ENCODE measurements at places on chromosomes 13 and 19. TPM values are rescaled to one million over a fixed set of nuclear protein-coding genes. Genes with fewer than 3 reads are reported as not detected.

CEACAM6 gene
- polyA plus RNA-seq: not detected

DNA sequence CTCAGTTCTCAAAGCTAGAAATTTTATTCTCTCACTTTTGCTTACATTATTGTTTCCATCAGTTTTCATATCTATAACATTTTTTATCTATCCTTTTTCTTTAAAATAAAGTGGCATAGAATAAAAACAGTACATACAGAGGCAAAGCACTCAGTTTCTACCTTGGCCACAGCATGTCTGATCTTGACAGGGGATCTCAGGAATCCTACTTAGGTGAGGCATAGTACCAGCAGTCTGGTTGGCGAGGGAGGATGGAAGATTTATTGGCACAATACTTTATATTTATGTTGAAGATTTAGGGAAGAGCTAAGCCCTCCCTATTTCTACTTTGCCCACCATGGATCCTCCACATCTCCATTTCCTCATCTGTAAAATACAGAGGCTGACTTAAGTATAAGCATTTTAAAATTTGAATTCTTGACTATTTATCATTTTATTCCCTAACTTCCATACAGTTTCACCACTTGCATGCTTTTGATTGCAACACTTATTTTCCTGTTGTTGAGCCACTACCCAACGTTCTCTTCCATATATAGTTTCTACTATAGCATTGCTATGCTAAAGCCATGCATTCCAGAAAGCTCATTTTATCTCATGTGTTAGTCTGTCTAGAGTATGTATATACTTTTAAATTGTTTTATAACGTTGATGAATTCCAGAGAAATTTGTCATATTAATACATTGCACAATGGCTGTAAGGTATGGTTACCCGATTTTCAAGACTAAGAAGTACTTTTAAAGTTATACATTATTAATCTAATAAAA, 506.7 kb downstream of the KCTD12 start:
- peaks cover 4% of the 10 kb centered on the region for H3K27me3 ChIP-seq
- H3K4me3 ChIP-seq: no peak overlapping the region
- DNase-seq: no peak
- H3K4me1 ChIP-seq: 0 out of 2 replicates have a peak, but pooled peaks cover 1% of the 10 kb centered on the region
- H3K27ac ChIP-seq: no peak overlapping the region
- no peaks in the 10 kb centered on the region for H3K36me3 ChIP-seq

PSPN gene
- 0.34 TPM for polyA plus RNA-seq

NCAN gene
- not detected for polyA plus RNA-seq

DNA sequence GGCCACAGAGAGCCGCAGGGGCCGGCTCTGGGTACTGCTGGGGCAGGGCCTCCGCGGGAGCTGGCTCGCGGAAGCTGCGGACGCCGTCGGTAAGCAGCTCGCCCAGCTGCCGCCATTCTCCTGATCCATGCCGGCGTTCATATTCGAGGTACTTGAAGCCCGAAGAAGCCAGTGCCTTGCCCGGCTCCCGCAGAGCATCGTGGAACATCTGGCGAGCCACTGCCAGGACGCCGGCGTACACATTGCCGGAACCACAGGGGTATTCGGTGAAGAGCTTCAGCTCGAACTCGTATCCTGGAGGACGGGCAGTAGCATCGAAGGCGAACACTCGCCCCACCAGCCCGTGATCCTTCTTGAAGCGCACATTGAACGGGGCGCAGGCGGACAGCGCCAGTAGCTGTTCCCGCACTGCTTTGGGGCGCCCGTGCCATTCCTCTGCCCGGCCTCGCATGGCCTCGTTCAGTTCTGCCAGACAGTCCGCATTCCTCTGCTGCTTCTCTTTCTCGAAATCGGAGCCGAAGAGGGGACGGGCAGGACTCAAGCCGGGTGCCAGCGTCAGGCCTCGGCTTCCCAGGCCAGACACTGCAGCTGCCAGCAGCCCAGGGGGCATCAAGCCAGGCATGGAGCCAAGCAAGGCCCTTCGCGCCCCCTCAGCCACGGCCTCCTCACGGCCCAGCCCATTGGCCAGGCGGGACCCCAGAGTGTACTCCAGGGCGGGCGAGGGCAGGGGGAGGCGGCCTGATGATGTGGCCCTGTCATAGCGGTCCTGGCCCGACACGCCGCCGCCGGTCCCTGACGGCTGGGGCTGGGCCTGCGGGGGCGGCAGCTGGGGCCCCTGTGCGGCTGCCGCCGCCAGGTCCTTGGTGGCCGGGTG, 1.0 kb downstream of the IRF2BP1 start:
- H3K36me3 ChIP-seq: peaks cover 7% of the 10 kb centered on the region
- no peaks in the 10 kb centered on the region for H3K27me3 ChIP-seq
- no peak for DNase-seq
- peak overlapping the region; percentile 74 for H3K4me3 ChIP-seq
- H3K4me1 ChIP-seq: peaks cover 10% of the 10 kb centered on the region
- H3K27ac ChIP-seq: peak overlapping the region; percentile 16

GRCh38 chr19:12843999-12844732, 5.9 kb downstream of the MAST1 start:
- peaks cover 3% of the 10 kb centered on the region for H3K4me1 ChIP-seq
- H3K27ac ChIP-seq: no peak overlapping the region
- peaks cover 26% of the 10 kb centered on the region for H3K27me3 ChIP-seq
- H3K36me3 ChIP-seq: no peaks in the 10 kb centered on the region
- H3K4me3 ChIP-seq: no peak overlapping the region
- DNase-seq: no peak

DNA sequence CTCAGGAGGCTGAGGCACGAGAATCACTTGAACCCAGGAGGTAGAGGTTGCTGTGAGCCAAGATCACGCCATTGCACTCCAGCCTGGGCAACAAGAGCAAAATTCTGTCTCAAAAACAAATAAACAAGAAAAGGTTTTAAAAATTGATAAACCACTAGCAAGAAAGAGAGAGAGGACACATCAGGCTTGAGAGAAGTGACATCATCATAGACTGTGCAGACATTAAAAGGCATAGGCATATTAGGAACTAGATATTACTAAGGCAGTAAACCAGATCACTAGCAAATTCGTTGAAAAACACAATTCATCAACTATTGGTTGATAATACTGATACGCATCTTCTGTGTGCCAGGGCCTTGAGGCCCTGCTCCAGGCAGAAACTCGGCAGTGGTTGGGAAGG, 7.7 kb downstream of the A1BG start:
- H3K36me3 ChIP-seq: peaks cover 5% of the 10 kb centered on the region
- no peaks in the 10 kb centered on the region for H3K27me3 ChIP-seq
- no peak overlapping the region for H3K4me3 ChIP-seq
- no peak overlapping the region for H3K27ac ChIP-seq
- no peak for DNase-seq

- DNase-seq: no peak
- H3K27me3 ChIP-seq: peaks cover 14% of the 10 kb centered on the region
- no peaks in the 10 kb centered on the region for H3K4me1 ChIP-seq
Measured at GRCh38 chr13:113129921-113130750, 7.5 kb downstream of the F10 start.

CAMSAP3 gene
- not detected for polyA plus RNA-seq

DNA sequence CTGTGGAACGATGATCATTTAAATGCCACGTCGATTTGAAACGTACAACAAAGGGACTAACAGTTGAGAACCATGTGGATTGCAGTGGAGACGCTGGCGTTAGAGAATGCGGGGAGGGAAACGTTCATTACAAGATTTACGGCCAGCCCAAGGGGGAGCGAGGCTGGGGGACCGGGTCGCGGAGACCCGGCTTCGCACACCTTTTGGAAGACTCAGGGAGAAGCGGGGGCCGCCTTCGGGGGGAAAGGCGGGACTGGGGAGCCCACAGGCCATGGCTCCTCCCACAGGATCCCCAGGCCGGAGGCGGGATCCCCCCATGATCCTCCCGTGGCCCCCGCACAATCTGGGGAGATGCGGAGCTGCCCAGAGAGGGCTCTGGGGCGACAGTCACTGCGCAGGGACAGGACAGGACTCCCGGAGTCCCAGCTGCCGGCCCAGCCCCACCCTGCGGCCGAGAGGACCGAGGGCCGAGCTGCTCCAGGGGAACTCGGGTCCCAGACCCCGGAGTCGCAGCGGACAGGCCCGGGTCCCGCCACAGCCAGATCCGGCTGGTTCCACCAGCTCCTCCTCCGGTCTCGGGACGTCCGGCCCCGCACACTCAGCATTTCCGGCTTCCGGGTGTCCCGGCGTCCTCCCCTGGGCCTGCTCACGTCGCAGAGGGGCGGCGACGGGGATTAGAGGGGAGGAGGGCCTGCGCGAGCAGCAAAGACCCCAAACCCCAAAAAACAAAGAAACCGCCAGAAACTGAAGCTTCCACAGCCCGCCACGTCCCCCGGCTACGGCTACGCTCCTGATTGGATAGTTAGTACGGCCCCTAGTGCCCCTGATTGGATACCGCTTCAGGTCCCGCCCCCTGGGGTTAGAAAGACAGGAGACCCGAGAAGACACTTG, 21.1 kb upstream of the OR10H1 start:
- no peaks in the 10 kb centered on the region for H3K36me3 ChIP-seq
- H3K4me3 ChIP-seq: peak overlapping the region; percentile 82
- no peaks in the 10 kb centered on the region for H3K27me3 ChIP-seq
- peak overlapping the region; percentile 72 for H3K27ac ChIP-seq

EPSTI1 gene
- polyA plus RNA-seq: 1.6 TPM

CD70 gene
- polyA plus RNA-seq: not detected

FXYD1 gene
- polyA plus RNA-seq: 3.9 TPM

DNA sequence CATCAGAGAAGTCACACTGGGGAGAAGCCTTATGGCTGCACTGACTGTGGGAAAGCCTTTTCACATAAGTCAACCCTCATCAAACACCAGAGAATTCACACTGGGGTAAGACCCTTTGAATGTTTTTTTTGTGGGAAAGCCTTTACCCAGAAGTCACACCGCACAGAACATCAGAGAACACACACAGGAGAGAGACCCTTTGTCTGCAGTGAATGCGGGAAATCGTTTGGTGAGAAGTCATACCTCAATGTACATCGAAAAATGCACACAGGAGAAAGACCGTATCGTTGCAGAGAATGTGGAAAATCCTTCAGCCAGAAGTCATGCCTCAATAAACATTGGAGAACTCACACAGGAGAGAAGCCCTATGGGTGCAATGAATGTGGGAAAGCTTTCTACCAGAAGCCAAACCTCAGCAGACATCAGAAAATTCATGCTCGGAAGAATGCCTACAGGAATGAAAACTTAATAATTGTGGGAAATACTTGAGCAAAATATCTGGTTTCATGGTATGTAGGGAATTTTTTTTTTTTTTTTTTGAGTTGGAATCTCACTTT, 30.7 kb downstream of the ZNF793 start:
- no peak overlapping the region for H3K4me3 ChIP-seq
- H3K27ac ChIP-seq: no peak overlapping the region
- H3K4me1 ChIP-seq: no peaks in the 10 kb centered on the region
- H3K27me3 ChIP-seq: no peaks in the 10 kb centered on the region
- no peak for DNase-seq

GRCh38 chr13:57286511-57287098, 119.6 kb downstream of the PRR20E start:
- no peaks in the 10 kb centered on the region for H3K4me1 ChIP-seq
- no peaks in the 10 kb centered on the region for H3K27me3 ChIP-seq
- no peaks in the 10 kb centered on the region for H3K36me3 ChIP-seq
- H3K27ac ChIP-seq: no peak overlapping the region

DNA sequence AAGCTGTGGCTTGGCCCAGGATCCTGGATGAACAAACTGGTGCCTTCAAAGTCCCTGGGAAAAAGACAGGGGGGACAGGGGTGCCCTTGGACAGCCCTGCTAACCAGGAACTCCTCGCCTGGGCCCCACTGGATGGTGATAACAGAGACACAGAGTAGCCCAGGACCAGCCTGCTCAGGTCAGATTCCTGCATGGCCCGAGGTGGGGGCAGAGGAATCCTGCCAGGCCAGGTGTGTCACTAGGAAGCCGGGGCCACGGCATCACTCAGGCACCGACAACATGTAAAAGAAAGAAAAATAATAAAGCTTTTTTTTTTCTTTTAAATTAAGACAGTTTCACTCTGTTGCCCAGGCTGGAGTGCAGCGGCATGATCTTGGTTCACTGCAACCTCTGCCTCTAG, 5.6 kb upstream of the RPL18A start:
- no peak overlapping the region for H3K4me3 ChIP-seq
- H3K27ac ChIP-seq: no peak overlapping the region
- H3K27me3 ChIP-seq: no peaks in the 10 kb centered on the region
- no peaks in the 10 kb centered on the region for H3K36me3 ChIP-seq
- peaks cover 2% of the 10 kb centered on the region for H3K4me1 ChIP-seq
- no peak for DNase-seq

- peaks cover 17% of the 10 kb centered on the region for H3K4me1 ChIP-seq
- H3K36me3 ChIP-seq: no peaks in the 10 kb centered on the region
- no peaks in the 10 kb centered on the region for H3K27me3 ChIP-seq
- no peak for DNase-seq
- no peak overlapping the region for H3K27ac ChIP-seq
- no peak overlapping the region for H3K4me3 ChIP-seq
Measured at GRCh38 chr13:24179486-24179850, 18.9 kb downstream of the SPATA13 start.

- no peaks in the 10 kb centered on the region for H3K4me1 ChIP-seq
- H3K36me3 ChIP-seq: no peaks in the 10 kb centered on the region
- no peak overlapping the region for H3K4me3 ChIP-seq
- H3K27ac ChIP-seq: no peak overlapping the region
- 0 out of 2 replicates have a peak, but pooled peaks cover 1% of the 10 kb centered on the region for H3K27me3 ChIP-seq
Measured at GRCh38 chr13:40519637-40520036, 146.8 kb downstream of the FOXO1 start.

DNA sequence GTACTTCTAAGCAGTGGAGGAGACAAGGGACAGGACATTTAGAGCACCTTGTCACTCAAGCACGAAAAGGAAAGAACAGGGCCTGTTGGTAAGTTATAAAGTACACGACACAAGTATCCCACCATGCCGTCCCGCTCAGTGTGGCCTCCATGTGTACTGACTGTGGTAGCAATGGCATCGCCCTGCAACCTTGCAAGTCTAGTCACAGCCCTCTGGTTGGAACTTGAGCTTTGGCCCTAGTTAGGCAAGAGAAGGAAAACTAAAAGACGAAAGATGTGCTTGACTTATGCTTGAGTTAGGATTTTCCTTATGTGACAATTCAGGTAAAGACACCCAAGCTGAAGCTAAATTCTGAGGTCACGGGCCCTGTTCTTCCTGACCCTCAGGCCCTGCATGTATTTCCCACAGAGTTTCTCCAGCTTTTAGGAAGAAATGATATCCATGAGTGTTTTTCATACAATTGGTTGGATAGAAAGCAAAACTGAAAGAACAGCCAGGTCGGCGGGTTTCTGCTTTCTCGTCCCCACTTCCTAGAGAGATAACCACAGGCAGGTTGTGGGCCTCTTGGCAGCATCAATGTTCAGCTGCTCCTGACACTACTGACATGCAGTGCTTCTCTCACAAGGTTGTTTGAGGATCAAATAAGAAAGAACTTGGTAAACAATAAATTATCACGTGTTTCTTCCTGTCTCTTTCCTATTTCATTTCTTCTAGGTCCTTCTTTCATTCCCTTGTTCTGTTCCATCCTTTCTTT, 216.2 kb downstream of the IRS2 start:
- no peak for DNase-seq
- H3K27ac ChIP-seq: no peak overlapping the region
- no peak overlapping the region for H3K4me3 ChIP-seq

GRCh38 chr19:39827216-39827615, 6.7 kb downstream of the DYRK1B start:
- H3K27me3 ChIP-seq: no peaks in the 10 kb centered on the region
- no peak for DNase-seq
- H3K4me1 ChIP-seq: peaks cover 7% of the 10 kb centered on the region
- peaks cover 38% of the 10 kb centered on the region for H3K36me3 ChIP-seq
